H4 (cell line): ENCODE measurements at places on chromosomes 12 and 14. TPM values are rescaled to one million over a fixed set of nuclear protein-coding genes. Genes with fewer than 3 reads are reported as not detected.

- no peak for DNase-seq
Observed at GRCh38 chr12:6265038-6265405, 45.5 kb upstream of the PLEKHG6 start.

HEBP1 gene
- 6.9 and 8.8 TPM in 2 replicates for total RNA-seq

ASCL1 gene
- not detected in 2 replicates for total RNA-seq

EEA1 gene
- total RNA-seq, result 5.9 and 6.6 TPM in 2 replicates

- no peak for DNase-seq
Observed at GRCh38 chr14:69848903-69849391, 30.3 kb upstream of the SMOC1 start.

GRCh38 chr12:132095520-132096409, 48.4 kb downstream of the DDX51 start:
- no peak for DNase-seq

TMCC3 gene
- total RNA-seq, result 0.43 and 0.84 TPM in 2 replicates

RASSF9 gene
- 0.23 and 0.54 TPM in 2 replicates for total RNA-seq

GRCh38 chr12:30537228-30537627, 158.4 kb downstream of the IPO8 start:
- no peak for DNase-seq

WIF1 gene
- not detected in 2 replicates for total RNA-seq

RERG gene
- total RNA-seq, result 0.14 and 0.25 TPM in 2 replicates

DLGAP5 gene
- 60.1 and 74.7 TPM in 2 replicates for total RNA-seq

ADGRD1 gene
- total RNA-seq, result 0.14 and 0.21 TPM in 2 replicates

PAH gene
- 0.31 and 0.37 TPM in 2 replicates for total RNA-seq

DNA sequence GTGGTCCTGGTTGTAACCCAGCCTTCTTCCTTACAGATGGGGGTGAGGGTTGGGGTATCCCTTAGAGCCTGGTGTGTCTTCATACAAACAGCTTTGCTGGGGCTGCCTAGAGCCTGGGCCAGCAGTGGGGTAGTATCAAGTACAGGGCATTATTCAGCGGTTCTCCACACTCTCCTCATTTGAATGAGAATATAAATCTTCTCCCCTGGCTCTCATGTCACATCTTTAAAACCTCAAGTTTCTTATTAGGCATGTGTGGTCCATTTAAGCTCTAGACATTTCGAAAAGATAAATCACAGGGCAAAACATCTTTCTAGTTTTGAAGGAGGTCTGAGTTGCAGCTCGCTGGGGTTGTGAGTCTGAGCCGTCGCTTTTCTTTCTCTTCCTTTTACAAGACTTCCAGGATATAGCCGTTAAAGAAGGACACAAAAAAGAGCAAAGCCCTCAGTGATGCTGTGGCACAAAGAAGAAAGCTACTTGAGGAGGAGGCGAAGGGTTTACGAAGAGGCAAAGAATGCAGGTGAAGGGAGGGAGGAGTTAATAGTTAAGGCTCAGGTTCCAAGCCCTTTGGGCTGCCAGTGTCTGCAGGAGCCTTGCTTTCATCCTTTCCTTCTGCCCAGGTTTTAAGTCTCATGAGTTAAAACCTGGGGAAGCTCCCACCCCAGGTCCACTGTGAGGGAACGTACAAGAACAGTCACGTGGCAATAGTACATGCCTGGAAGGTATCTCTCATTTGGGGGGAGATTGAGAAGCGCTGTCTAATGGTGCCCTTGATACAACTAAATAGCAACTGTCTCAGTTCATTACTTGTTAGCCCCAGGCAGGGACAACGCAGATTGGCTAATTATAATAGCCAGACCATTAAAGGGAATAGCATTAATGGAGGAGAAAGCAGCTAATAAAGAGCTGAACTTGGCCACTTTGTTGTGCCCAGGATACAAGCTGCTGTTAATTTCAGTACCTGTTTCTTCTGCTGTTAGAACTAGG, 94.2 kb downstream of the ETV6 start:
- no peak for DNase-seq

DNA sequence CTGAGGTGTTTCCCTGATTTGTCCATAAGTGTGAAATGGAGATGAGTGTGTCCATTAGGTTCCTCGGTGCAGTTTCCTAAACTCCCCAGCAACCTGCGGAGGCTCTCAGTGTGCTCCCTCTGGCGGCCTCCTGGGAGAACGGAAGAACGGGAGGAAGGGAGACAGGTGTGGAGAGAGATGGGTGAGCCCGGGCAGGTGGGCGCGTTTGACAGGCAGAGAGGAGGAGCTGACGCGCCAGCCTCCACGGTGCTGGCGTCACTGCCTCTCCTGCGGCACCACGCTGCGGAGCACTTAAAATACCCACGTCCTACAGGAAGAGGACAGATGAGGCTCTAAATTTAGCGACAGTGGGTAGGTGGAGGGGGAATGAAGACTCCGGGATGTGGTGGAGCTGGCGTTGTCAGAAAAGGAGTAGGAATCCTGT, 26.8 kb upstream of the PEX5 start:
- no peak for DNase-seq

GRCh38 chr12:25594376-25594775, 41.3 kb upstream of the LMNTD1 start:
- DNase-seq, result no peak

DNA sequence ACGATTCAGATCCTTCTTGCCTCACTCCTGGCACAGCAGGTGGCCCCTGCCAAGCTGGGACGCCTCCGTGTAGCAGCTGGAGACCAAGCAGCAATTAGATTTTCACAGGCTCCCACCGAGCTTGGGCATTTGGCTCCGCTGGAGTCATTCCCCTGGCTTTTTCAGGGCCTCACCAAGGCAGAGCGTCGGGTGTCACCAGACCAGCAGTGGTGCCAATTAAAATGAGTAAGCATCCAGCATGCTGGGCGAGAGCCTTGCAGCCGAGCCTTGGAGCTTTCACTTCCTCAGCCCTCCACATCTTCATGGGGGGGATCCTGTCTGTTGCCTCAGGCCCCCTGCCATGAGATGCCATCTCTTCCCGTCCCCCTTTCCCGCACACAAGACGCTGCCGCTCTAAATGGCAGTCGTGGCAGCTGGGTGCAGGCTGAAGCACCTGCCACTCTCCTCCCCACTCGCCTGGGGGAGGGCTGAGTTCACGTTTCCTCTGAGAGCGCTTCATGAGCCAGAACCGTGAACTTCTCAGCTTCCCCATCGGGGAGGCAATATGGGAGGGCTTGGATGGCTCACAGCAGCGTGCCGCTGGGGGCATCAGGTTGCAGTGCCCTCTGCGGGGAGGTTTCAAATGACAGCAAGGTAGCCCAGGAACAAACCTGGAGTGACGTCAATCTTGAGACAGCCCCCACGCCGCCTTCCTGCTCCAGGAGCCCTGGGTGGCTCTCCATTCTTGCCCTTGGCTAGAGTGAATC, 11.7 kb downstream of the TPCN1 start:
- DNase-seq, result peak; percentile 59

- no peak for DNase-seq
Observed at GRCh38 chr14:104588066-104588857, 8.7 kb downstream of the C14orf180 start.

DNA sequence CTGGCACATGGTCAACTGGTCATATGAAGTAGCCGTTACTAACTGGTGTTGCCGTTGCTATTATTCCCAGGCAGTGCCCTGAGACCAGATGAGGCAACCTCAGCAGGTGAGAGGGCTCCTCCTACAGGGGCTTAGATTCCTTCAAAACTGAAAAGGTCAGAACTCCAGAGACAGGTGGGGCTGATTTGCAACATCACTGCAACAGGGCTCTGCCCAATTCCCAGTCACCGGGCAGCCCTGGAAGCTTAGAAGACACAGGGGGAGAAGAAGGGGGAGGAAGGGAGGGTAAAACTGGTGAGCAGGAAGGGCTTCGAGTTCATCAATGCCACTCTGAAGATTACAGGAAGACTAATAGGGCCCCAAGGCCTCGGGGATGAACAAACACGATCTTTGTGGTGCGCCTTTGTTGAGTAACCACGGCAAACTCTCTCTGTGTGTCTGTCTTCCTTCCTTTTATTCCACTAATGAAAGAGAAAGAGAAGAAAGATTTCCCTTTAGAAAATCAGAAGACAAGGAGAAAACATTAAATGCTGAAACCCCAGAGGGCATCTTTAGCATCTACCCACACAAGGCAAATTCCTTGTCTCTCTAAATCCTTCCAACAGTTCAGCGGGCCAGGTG, 749.1 kb upstream of the TBX3 start:
- no peak for DNase-seq

GRCh38 chr14:50882932-50883826, 11.3 kb downstream of the ABHD12B start:
- DNase-seq, result no peak

DNA sequence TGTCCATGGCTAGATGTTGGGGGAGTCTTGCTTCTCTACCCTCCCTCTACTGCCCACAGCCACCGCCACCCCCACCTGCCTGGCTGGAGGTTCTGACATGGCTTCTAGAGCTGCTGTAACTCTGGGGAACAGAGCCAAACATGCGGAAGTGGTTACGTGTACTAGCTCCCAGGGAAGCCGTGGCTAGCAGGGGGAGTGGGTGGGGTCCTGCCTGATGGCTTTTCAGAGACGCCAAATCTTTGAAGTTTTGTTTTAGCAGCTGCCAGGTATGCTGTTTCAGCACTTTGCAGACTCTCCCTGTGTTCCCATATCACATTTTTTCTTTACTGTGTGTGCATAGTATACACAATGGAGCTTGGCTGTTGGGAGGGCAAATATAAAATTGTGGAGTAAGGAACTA, 150.3 kb downstream of the TGFB3 start:
- DNase-seq, result peak; percentile 44

DNA sequence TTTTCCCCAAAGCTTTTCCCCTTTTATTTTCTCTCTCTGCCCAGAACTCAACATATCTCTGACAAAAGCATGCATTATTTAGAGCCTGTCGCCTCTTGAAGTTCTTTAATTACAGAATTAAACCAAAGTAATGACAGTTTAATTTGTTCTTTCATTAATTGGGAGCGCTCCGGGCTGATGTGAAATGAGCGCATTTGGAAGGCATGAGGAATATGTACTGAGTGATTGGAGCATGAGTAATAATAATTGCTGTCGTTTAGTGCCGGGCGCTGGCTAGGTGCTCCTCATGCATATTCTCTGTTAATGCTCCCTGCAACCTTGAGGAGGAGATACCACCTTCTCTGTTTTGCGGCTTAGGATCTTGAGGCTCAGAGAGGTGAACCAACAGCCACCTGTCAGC, 120.5 kb downstream of the SLC25A47 start:
- no peak for DNase-seq

DNA sequence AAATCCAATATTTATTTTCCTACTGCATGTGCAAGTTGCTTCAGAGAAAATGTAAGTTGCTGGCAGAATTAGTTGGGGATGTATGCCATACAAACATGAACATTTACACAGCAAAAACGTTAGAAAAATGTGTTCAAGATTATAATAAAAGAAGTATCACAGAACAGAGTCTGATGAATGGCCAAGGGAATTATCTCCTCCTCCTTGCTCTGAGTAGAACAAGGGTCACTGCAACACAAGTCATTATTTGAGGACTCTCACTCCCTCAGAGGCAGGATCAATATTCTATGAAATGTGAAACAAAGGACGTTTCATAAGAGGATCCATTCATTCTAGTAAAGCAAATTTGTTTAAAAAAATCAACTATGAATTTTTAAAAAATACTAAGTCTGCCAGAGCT, 177.8 kb downstream of the PRKD1 start:
- DNase-seq, result no peak

DNA sequence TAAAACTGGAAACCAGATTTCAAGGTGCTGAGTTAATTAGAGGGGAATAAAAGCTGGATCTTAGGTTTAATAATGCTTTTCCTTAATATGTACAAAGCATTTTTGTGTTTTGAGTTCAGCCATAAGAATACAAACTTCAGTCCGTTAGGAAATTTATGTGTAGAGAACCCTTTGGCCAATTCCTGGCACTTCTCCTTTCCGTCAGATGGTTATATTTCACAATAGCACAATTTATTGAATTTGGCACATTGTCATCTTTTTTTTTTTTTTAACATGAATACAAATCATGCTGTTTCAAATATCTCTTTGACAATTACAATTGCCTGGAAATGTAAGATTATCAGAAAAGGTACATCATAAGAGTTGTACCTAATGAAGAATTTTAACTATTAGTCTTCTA, 56.2 kb upstream of the DDHD1 start:
- DNase-seq, result no peak

GLIPR1L1 gene
- total RNA-seq, result not detected in 2 replicates

FBRSL1 gene
- 1.5 and 1.8 TPM in 2 replicates for total RNA-seq

DNA sequence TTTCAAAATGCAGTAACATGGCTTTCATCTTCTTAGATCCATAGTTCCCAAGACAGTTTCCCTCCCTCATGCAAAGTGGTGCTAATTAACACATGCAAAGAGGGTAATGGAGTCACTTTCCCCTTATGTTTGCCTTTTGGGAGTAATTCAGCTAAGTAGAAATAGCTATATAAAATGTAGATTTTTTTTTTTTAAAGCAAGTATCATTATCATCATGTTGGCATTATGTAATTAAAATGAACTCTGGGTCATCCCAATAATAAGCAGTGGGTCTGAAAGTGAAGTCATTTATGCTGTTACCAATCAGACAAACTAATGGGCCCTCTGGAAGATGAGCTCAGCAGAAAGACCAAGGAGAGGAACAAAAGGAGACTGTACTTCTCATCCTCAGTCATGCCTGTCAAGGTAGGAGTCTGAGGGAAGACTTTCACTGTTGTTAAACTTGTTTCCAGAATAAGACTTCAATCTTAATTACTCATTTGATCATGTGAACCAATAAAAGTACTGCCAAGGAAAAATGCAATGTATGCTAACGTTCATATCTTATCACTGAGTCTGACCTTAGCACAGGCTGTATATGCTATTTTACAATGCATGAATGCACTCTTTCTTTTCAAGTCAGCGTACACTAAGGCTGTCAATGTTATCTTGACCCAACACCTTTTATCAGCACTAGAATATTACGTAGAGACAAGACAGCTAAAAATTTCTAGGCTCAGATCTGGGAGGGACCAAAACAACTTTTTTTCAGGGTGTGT, 26.8 kb downstream of the AREL1 start:
- no peak for DNase-seq

ZNF385A gene
- 2.3 and 5.3 TPM in 2 replicates for total RNA-seq

ESR2 gene
- 0.10 TPM in 1 of 2 replicates, not detected in the other for total RNA-seq

- DNase-seq, result no peak
Observed at GRCh38 chr12:110068654-110069053, 20.3 kb upstream of the C12orf76 start.

- no peak for DNase-seq
Observed at GRCh38 chr14:50978888-50979287, 34.6 kb upstream of the PYGL start.

DNA sequence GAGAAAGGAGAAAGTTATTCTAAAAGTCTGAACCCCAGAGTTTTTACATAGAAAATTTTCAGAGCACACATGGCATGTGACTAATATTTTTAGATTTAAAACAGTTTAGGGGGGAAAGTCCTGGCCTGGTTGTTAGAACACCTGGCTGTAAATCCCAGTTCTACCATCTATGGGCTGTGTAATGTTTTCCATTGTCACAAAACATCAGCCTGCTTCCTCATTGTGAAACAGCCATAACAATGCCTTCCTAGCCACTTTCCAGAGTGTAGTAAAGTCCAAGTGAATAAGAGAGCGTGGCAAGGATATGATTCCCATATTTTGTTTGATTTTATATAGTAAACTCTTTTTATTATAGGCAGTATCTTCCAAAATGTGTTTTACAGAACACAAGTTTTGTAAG, 310.0 kb upstream of the DCN start:
- DNase-seq, result no peak

GALNT8 gene
- total RNA-seq, result 0.04 TPM in 1 of 2 replicates, not detected in the other
